ENCODE measurements at places on chromosomes 5 and 9.

GRCh38 chr5:181281077-181281983 is 20.4 kb upstream of the TRIM52 start:
- no peak for DNase-seq

GRCh38 chr9:6938447-6938846 is 180.7 kb downstream of the KDM4C start:
- no peak for DNase-seq

- no peak for DNase-seq
Measured at GRCh38 chr9:130607640-130608420, 28.5 kb downstream of the FUBP3 start.

DNA sequence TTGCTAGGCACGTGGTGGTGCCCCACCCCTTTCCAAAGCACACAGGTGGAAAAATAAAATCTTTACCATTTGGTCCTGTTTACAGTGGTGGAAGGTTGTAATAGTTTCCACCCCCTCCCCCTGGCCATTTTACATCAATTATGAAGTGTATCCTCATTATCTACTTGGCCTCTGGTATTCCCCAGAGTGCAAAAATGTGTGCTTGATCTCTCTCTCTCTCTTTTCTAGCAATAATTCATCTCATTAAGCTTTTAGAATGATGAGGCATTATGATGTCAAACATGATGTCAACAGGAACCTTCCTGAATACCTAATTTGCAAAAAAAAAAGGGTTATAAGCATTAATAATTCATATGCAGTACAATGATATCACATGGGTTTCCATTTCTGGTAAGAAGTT is 3.1 kb downstream of the PDE8B start:
- no peak for DNase-seq

GRCh38 chr9:107323836-107324585 is 40.9 kb downstream of the RAD23B start:
- DNase-seq, result no peak

- peak; percentile 90 for DNase-seq
Measured at GRCh38 chr9:115261656-115262081, 143.7 kb upstream of the TNC start.

GRCh38 chr9:69965416-69966145 is 78.1 kb upstream of the MAMDC2 start:
- DNase-seq, result no peak

- no peak for DNase-seq
Measured at GRCh38 chr9:35689542-35690293, at the start of gene TPM2. Gene TPM2 (minus strand): TSS chr9:35689925. CDS start chr9:35689817, 108 bp downstream.

- no peak for DNase-seq
Measured at GRCh38 chr5:135240781-135241360, 158.2 kb downstream of the MACROH2A1 start.

DNA sequence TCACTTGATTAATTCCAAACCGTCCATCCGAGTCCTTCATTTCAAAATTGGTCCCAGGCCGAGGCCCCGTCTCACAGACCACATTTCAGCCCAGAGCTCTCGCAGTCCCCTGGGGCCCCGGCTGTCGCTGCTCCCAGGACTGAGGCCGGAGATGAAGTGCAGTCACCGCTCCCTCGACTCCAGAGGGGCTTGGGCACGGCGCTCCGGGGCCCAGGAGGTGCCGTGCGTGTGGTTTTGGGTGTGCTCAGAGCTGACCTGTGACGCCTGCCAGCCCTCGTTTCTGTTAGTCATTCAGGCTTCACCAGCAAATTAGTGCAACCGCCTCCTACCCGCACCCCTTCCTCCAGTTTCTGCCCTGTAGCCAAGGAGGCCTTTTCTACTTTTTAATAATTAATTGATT is 48.7 kb upstream of the PHYKPL start:
- no peak for DNase-seq

- DNase-seq, result no peak
Measured at GRCh38 chr5:118776755-118777154, 211.6 kb downstream of the DTWD2 start.
